ENCODE measurements at places on chromosomes 3 and 15. TPM values are rescaled to one million over a fixed set of nuclear protein-coding genes. Genes with fewer than 3 reads are reported as not detected.

Gene HCLS1
- polyA plus RNA-seq = 18.0 TPM

Gene LRRC31
- polyA plus RNA-seq = not detected

Gene CPA3
- not detected for polyA plus RNA-seq

Gene GOLGA6L7
- polyA plus RNA-seq = not detected

Gene TMCO5A
- not detected for polyA plus RNA-seq

DNA sequence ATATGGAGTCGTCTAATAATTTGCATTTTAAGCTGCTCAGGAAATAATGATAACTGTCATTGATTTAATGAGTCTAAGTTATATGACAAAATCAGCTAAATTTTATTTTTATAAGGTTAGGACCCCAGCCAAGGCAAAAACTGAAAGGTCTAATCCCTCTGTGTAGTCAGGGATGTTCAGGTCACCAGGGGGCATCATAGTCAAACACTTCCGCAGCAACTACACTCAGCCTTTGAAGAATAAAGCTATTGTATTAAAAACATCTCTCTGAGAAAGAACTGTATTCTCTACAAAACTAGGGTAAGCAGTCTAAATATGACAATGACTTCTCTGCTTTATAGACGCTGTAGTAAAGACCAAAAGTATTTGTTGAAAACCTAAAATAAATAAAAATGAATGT, 15.0 kb downstream of the INTS14 start:
- no peak overlapping the region for H3K4me3 ChIP-seq
- no peaks in the 10 kb centered on the region for H3K27me3 ChIP-seq
- H3K36me3 ChIP-seq = peaks cover 31% of the 10 kb centered on the region
- no peak overlapping the region for H3K27ac ChIP-seq
- no peak for DNase-seq
- no peaks in the 10 kb centered on the region for H3K4me1 ChIP-seq

DNA sequence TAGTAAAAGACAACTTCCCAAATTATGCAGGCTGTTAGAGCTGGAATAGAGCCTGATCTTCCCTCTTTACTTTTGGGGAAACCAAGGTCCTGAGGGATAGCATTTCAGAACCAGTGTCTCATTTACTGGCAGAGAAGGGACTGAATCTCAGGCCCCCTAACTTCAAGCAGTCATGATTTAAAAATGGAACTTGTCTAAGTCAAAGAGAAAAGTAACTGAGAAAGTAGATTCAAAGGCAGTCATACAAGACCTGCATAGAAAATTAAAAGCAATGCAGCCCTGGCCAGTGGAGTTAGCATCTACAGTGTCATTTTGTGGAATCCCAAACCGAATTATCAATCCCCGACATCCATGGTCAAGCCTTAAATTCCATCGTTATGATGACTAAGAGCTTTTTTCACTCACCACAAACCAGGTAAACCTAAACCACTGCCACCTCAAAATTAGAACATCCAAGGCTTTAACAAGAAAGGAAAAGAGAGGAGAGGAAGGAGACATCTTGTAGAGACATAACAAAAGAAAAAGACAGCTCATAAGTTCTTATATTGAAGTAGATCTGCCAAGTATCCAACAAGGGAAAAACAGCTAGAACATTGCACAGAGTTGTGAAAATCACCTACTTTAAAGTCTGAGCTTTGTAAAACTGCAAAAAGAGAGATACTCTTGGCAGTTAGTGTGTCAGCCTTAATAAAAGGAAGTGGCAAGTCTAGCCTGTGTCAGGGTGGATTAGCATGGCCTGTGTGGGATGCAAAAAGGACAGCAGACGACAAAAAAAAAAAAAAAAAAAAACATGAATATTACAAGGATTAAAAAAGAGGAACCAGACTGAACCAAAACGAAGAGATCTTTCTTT, 54.1 kb upstream of the CCR2 start:
- H3K27ac ChIP-seq = no peak overlapping the region
- no peak for DNase-seq
- no peaks in the 10 kb centered on the region for H3K36me3 ChIP-seq
- no peaks in the 10 kb centered on the region for H3K27me3 ChIP-seq
- no peaks in the 10 kb centered on the region for H3K4me1 ChIP-seq

DNA sequence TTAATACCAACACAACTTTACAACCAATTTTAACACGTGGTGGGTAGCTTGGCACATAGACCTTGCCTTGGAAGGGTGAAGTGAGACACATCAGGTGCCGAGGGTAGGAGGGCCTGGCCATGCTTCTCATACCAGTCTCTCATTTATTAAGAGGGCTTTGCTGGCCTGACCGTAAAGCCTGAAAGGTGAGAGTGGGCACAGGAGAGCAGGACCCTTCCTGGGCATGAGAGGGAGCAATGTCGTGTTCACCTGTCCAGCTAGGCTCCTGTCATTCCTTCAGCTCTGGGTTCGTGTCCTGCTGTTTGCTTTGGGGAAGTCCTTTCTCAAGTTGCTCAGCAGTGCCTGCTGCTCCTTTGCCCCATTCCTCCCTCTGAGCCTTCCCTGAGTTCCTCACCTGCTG, 294.4 kb downstream of the EPHB1 start:
- DNase-seq = no peak
- H3K4me3 ChIP-seq = no peak overlapping the region
- no peaks in the 10 kb centered on the region for H3K36me3 ChIP-seq
- H3K27ac ChIP-seq = no peak overlapping the region
- H3K4me1 ChIP-seq = no peaks in the 10 kb centered on the region

DNA sequence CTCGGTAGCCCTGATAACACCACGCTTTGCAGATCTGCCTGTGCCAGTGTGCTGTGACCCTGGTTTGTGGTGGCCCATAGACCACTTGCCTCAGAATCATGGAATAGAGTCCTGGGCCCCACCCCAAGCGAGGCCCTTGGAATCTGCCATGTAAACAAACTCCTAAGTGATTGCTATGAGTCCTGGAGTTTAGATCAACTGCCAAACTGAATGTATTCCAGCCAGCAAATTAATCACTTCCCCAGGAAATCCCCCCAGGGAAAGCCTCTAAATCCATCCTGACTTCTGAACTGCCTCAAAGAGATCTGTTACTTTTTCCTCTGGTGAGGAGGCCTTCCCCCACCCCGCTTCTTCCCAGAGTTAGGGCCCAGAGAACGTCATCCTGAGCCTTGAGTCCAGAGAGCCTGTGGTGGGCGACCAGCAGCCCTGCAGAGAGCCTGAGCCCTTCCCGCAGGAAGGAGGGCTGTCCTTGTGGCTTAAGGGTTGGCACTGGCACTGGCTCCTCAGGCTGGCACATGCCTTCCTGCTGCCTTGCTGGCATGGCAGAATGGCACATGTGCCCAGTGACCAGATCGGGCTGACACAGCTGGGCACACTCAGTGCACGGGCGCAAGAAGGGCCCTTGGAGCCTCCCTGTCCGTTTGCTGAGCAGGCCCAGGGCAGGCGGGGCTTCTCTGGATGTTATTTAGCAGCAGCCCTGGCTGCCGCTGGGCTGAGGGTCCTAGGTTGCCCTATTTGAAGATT, 50.6 kb upstream of the PLXNA1 start:
- DNase-seq = peak; percentile 39
- no peak overlapping the region for H3K4me3 ChIP-seq
- no peaks in the 10 kb centered on the region for H3K36me3 ChIP-seq
- no peaks in the 10 kb centered on the region for H3K27me3 ChIP-seq
- peaks cover 38% of the 10 kb centered on the region for H3K4me1 ChIP-seq

- no peaks in the 10 kb centered on the region for H3K36me3 ChIP-seq
- no peak for DNase-seq
- no peak overlapping the region for H3K27ac ChIP-seq
- H3K4me1 ChIP-seq = no peaks in the 10 kb centered on the region
- no peaks in the 10 kb centered on the region for H3K27me3 ChIP-seq
Observed at GRCh38 chr3:4936982-4937614, 42.1 kb upstream of the BHLHE40 start.

GRCh38 chr15:45704329-45705249, 69.8 kb downstream of the SQOR start:
- H3K27ac ChIP-seq = no peak overlapping the region
- peak overlapping the region; percentile 59 for H3K4me3 ChIP-seq
- H3K4me1 ChIP-seq = no peaks in the 10 kb centered on the region
- H3K27me3 ChIP-seq = no peaks in the 10 kb centered on the region

- H3K27me3 ChIP-seq = no peaks in the 10 kb centered on the region
- no peaks in the 10 kb centered on the region for H3K36me3 ChIP-seq
- no peak overlapping the region for H3K4me3 ChIP-seq
- no peaks in the 10 kb centered on the region for H3K4me1 ChIP-seq
Observed at GRCh38 chr3:77407441-77407840, 367.5 kb downstream of the ROBO2 start.

DNA sequence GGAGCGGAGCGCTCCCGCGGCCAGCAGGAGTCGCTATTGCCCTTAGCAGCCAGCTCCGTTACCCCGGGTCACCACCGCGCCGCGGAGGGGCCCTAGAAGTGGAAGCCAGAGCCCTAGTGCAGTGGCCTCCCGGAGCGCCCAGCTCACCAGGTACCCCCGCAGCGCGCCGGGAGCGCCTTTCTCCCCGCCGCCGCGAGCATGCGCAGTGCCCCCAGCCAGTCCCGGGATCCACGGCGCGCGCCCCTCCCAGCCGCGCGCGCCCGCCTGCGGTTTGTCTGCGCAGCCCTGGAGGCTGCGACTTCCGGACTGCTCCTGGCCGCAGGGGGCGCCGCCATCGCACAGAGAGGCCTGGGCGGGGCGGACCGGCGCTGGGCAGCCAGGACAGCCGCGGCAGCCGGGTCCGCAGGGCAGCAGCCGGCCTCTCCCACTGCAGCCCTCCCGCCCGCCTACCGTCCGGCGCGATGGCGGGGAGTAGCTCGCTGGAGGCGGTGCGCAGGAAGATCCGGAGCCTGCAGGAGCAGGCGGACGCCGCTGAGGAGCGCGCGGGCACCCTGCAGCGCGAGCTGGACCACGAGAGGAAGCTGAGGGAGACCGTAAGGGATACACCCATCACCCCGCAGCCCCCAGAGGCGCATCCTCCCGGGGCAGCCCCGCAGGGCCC, 5.7 kb downstream of the TPM1 start:
- H3K4me3 ChIP-seq = peak overlapping the region; percentile 87
- H3K4me1 ChIP-seq = peaks cover 48% of the 10 kb centered on the region
- no peaks in the 10 kb centered on the region for H3K27me3 ChIP-seq
- DNase-seq = peak; percentile 93
- H3K36me3 ChIP-seq = peaks cover 3% of the 10 kb centered on the region

- no peak for DNase-seq
- no peak overlapping the region for H3K4me3 ChIP-seq
- no peaks in the 10 kb centered on the region for H3K36me3 ChIP-seq
- H3K27ac ChIP-seq = no peak overlapping the region
- H3K4me1 ChIP-seq = peaks cover 15% of the 10 kb centered on the region
Observed at GRCh38 chr3:16134173-16134928, 40.1 kb upstream of the GALNT15 start.

DNA sequence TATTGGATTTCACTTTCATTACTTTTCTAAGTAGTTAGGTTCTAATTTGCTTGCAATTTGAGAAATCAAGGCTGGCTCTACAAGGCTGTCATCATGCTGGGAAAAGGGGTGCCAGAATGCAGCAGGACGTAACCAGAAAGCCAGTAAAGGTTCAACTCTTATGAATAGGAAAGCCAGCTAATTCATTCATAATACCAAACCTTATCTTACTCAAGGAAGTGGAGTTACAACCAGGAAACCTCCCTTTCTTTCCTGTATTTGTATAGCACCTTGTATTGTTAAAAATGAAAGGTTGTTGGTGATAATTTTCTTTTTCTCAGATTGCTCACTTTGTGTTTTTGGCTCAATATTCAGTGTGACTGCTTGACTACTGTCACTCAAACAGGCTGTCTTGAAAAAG, 109.4 kb downstream of the FILIP1L start:
- H3K27ac ChIP-seq = peak overlapping the region; percentile 67
- DNase-seq = no peak
- H3K27me3 ChIP-seq = no peaks in the 10 kb centered on the region
- H3K4me1 ChIP-seq = peaks cover 67% of the 10 kb centered on the region

DNA sequence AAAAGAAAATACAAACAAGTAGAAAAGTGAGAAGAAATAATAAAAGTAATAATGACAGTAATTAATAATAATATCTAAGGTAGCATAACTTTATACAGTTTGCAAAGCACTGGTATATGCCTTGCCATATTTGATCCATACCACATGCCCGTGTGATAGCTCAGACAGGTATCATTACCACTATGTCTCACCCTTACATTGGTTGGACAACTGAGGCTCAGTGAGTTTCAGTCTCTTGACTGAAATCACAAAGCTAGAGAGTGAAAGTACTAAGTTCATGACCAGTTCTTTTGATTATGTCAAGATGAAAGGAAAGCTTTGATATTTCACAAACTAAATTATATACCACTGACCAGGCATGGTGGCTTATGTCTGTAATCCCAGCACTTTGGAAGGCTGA, 408.9 kb downstream of the GAP43 start:
- H3K27ac ChIP-seq = no peak overlapping the region
- DNase-seq = no peak
- no peak overlapping the region for H3K4me3 ChIP-seq
- H3K27me3 ChIP-seq = no peaks in the 10 kb centered on the region
- H3K4me1 ChIP-seq = no peaks in the 10 kb centered on the region
- no peaks in the 10 kb centered on the region for H3K36me3 ChIP-seq

- no peak for DNase-seq
- H3K27ac ChIP-seq = no peak overlapping the region
- no peaks in the 10 kb centered on the region for H3K27me3 ChIP-seq
- H3K36me3 ChIP-seq = no peaks in the 10 kb centered on the region
- H3K4me3 ChIP-seq = no peak overlapping the region
Observed at GRCh38 chr3:123712077-123712860, 127.4 kb upstream of the HACD2 start.

DNA sequence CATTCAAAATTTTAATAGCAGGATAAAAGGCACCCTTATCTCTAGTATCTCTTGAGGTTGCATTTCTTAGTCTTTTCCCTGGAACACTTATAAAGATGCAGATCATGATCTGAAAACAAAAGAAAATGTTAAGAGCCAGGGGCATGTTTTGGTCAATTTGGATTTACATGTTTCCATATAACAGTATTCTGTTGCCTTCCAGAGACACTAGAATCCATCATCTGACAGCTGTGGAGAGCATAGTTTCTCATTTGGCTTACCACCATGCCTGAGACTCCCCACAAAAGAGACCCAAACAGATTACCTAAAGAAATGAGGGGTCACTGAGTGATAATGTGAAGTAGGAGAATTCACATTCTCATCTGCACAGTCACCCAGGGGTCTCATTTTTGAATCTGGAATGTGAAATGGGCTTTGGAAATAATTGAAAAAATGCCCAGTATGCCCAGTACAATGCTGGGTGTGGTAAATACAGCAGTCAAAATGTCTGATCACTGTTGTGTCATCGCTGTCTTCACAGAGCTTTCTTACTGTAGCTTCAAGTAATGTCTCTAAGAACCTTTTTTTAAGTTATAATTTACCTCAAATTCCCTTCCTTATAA, 79.9 kb upstream of the ZBTB20 start:
- H3K4me3 ChIP-seq = no peak overlapping the region
- no peak overlapping the region for H3K27ac ChIP-seq
- H3K36me3 ChIP-seq = no peaks in the 10 kb centered on the region
- H3K27me3 ChIP-seq = no peaks in the 10 kb centered on the region
